ENCODE measurements at places on chromosomes 4 and X.

GRCh38 chr4:52554612-52555355 lies 104.3 kb downstream of the USP46 start:
- no peak for DNase-seq
- H3K27ac ChIP-seq = no peak overlapping the region
- no peaks in the 10 kb centered on the region for H3K27me3 ChIP-seq
- H3K4me3 ChIP-seq = no peak overlapping the region

DNA sequence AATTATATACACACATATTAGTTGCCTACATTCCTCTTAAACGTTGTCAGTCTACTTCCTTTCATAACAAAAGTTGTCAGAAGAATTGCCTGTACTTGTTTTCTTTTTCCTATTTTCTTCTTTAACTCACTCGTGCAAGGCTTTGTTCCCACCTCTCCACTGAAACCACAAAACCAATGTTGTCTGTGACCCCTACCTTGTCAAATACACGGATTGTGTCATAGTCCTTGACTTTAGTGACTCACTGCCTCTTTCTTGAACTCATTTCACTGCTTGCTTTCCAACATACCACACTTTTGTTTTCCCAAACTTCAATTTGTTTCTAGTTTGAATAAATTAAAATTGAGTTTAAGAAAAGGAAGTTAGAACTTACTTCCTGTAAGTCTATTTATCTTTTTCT lies 283.9 kb upstream of the AGA start:
- no peak overlapping the region for H3K27ac ChIP-seq
- H3K4me1 ChIP-seq = no peaks in the 10 kb centered on the region
- no peak for DNase-seq
- no peaks in the 10 kb centered on the region for H3K27me3 ChIP-seq
- H3K4me3 ChIP-seq = no peak overlapping the region
- H3K36me3 ChIP-seq = no peaks in the 10 kb centered on the region

GRCh38 chrX:1679238-1679637 lies 64.4 kb downstream of the ASMT start:
- no peak overlapping the region for H3K4me3 ChIP-seq
- H3K4me1 ChIP-seq = no peaks in the 10 kb centered on the region
- no peaks in the 10 kb centered on the region for H3K27me3 ChIP-seq
- no peak for DNase-seq

- H3K4me3 ChIP-seq = no peak overlapping the region
- no peaks in the 10 kb centered on the region for H3K27me3 ChIP-seq
- no peaks in the 10 kb centered on the region for H3K4me1 ChIP-seq
- peaks cover 26% of the 10 kb centered on the region for H3K36me3 ChIP-seq
Measured at GRCh38 chr4:2558301-2558700, 21.9 kb downstream of the FAM193A start.

- no peaks in the 10 kb centered on the region for H3K36me3 ChIP-seq
- no peak overlapping the region for H3K4me3 ChIP-seq
- peak overlapping the region; percentile 30 for H3K27ac ChIP-seq
- H3K27me3 ChIP-seq = no peaks in the 10 kb centered on the region
Measured at GRCh38 chr4:185779517-185779916, 32.5 kb downstream of the SORBS2 start.

DNA sequence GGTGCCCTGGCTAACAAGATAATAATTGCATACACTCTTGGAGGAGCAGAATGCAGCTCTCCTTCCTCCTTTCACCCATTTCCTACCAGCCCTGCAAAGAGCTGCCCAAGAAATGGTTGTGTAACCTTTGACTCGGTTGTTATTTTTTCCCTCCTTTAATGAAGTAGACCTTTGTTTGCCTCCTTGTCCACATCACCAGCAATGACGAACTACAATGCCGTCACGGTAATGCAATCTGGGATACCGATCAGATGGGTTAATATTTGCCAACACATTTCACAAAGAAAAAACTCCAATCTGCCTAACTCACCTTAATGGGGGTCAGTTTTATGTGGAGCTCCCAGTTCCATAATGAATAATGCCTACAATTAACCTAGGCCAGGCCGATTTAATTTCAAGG lies 32.0 kb downstream of the GPRIN3 start:
- H3K27me3 ChIP-seq = no peaks in the 10 kb centered on the region
- no peaks in the 10 kb centered on the region for H3K36me3 ChIP-seq
- H3K4me1 ChIP-seq = no peaks in the 10 kb centered on the region
- no peak for DNase-seq
- H3K27ac ChIP-seq = no peak overlapping the region

DNA sequence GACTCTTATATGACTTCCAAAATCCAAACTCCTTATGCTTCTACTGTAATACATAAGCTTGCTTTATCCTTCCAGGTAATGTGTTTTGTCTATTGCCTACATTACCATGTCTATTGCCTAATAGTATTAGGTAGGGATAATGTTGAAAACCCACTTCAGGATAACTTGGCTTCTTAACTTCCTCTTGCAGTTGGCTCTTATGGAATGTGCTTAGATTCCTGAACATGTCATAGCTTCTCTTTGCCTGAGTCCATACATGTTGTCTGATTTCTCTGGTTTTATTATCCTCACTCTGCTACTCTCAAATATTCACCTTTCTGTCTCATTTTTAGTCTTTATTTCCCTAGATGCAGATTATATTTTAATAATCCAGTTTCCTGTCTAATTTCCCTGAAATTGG lies 599.9 kb downstream of the IL15 start:
- no peak overlapping the region for H3K27ac ChIP-seq
- no peaks in the 10 kb centered on the region for H3K4me1 ChIP-seq
- H3K4me3 ChIP-seq = no peak overlapping the region
- DNase-seq = no peak

DNA sequence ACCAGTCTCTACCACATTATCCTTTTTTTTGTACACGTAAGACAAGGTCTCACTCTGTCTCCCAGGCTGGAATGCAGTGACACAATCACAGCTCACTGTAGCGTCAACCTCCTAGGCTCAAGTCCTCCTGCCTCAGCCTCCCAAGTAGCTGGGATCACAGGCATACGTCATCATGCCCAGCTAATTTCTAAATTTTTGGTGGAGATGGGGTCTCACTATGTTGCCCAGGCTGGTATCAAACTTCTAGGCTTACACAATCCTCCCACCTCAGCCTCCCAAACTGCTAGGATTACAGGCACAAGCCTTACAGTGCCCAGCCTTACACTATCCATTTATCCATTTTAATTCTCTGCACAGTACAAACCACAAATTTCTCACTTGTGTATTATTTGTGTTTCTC lies 58.0 kb downstream of the CLOCK start:
- H3K27ac ChIP-seq = no peak overlapping the region
- H3K4me3 ChIP-seq = no peak overlapping the region
- no peaks in the 10 kb centered on the region for H3K4me1 ChIP-seq
- DNase-seq = no peak
- H3K27me3 ChIP-seq = no peaks in the 10 kb centered on the region

DNA sequence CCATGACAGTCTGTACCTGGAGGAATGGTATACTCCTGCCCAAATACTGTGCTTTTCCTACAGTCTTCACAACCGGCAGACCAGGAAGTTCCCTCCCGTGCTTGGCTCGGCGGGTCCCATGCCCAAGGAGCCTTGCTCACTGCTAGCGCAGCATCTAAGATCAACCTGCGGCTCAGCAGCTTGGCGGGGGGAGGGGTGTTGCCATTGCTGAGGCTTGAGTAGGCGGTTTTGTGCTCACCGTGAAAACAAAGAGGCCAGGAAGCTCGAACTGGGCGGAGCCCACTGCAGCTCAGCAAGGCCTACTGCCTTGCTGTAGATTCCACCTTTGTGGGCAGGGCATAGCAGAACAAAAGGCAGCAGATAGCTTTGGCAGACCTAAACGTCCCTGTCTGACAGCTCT lies 152.7 kb downstream of the TEX11 start:
- no peaks in the 10 kb centered on the region for H3K36me3 ChIP-seq
- no peaks in the 10 kb centered on the region for H3K4me1 ChIP-seq
- no peaks in the 10 kb centered on the region for H3K27me3 ChIP-seq
- DNase-seq = peak; percentile 85

DNA sequence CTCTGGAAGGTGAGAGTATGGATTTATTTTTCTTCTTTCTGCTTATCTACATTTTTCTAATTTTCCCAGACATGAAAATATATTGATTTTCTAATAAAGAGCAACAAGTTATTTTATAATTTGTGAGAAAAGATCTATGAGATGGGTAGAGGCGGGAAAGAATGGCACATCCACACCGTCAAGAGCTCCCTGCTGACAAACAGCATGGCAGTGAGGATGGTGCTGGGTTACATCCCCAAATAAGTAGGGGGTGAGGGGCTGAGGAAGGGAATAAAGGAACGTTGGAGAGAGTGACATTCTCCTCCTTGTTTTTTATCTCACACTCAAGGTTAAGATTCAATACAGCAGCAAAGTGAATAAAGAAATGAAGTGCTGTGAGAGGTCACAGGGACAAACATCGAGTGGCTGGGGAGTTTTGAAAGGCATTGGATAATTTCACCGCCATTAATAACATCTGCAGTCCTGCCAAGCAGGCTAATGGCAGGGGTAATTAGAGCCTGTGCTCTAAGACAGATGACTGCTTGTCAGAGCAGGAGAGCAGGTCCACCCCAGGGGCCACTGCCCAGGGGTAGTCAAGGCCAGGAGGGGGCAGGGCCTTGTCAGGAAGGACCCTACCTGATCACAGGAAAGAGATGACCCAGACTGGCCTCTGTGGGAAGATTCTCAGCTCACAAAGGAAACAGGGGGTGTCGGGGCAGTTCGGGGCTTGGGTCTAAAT lies 323.8 kb downstream of the FBXW7 start:
- no peaks in the 10 kb centered on the region for H3K36me3 ChIP-seq
- no peaks in the 10 kb centered on the region for H3K4me1 ChIP-seq
- H3K27ac ChIP-seq = no peak overlapping the region
- DNase-seq = no peak
- H3K27me3 ChIP-seq = no peaks in the 10 kb centered on the region

DNA sequence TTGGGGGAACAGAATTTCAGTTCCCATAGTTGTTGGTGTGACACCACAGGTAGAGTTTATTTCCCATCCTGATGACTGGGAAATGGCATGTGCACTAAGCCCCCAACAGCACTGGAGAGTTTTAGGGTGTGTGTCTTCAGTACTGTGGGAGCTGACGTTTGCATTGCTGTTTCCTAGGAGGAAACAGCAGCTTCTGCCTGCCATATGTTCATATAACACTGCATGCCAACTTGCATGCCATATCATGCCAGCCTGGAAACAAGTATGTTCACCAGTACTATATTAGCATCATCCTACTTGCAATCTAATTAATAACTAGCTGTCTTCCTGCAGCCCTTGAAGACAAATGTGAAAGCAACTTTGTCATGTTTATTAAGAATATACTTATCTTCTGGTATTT lies 58.2 kb downstream of the NAA11 start:
- H3K4me1 ChIP-seq = no peaks in the 10 kb centered on the region
- H3K4me3 ChIP-seq = no peak overlapping the region
- H3K27me3 ChIP-seq = no peaks in the 10 kb centered on the region
- H3K27ac ChIP-seq = no peak overlapping the region

GRCh38 chr4:5126857-5127256 lies 75.6 kb downstream of the STK32B start:
- H3K4me1 ChIP-seq = peaks cover 7% of the 10 kb centered on the region
- no peaks in the 10 kb centered on the region for H3K27me3 ChIP-seq
- H3K36me3 ChIP-seq = no peaks in the 10 kb centered on the region
- H3K27ac ChIP-seq = no peak overlapping the region
- DNase-seq = no peak
- no peak overlapping the region for H3K4me3 ChIP-seq

DNA sequence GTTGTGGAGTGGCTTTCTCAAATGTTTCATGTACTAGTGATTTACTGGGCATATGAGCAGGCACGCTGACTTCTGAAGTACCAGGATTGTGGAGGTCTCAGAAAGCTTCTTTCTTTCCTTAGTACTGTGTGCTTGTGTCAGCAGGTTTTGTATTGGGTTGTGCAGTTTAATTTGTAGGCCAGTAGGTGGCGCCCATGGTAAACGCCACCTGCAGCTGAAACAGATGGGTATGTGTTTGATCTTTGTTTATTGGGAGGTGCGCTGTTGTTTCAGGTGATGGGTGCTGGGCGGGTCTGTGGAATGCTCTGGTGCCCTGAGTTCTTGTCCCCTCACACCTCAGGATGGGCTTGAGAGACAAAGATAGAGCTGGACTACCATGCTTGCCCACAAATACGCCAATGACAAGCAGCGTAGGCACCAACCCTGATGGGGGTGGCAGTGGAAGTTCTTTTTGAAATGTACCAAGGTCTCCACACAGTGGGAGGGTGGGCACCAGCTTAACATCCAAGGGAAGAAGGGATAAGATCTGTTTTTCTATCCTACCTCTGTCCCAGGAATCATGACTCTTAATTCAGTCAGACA lies 141.5 kb downstream of the RPS6KA6 start:
- H3K4me3 ChIP-seq = no peak overlapping the region
- H3K36me3 ChIP-seq = no peaks in the 10 kb centered on the region
- H3K27me3 ChIP-seq = no peaks in the 10 kb centered on the region
- no peak overlapping the region for H3K27ac ChIP-seq
- DNase-seq = peak; percentile 71

GRCh38 chrX:110414679-110415439 lies 56.2 kb downstream of the RTL9 start:
- no peaks in the 10 kb centered on the region for H3K36me3 ChIP-seq
- no peak for DNase-seq
- H3K27ac ChIP-seq = no peak overlapping the region
- no peaks in the 10 kb centered on the region for H3K4me1 ChIP-seq

GRCh38 chrX:102341867-102342266 lies 94.9 kb downstream of the NXF2 start:
- no peaks in the 10 kb centered on the region for H3K4me1 ChIP-seq
- no peaks in the 10 kb centered on the region for H3K27me3 ChIP-seq
- H3K27ac ChIP-seq = no peak overlapping the region
- H3K36me3 ChIP-seq = no peaks in the 10 kb centered on the region

GRCh38 chrX:56762220-56762619 lies 33.2 kb downstream of the NBDY start:
- H3K4me1 ChIP-seq = no peaks in the 10 kb centered on the region
- no peak for DNase-seq
- H3K36me3 ChIP-seq = no peaks in the 10 kb centered on the region
- H3K27me3 ChIP-seq = no peaks in the 10 kb centered on the region
- H3K27ac ChIP-seq = no peak overlapping the region

DNA sequence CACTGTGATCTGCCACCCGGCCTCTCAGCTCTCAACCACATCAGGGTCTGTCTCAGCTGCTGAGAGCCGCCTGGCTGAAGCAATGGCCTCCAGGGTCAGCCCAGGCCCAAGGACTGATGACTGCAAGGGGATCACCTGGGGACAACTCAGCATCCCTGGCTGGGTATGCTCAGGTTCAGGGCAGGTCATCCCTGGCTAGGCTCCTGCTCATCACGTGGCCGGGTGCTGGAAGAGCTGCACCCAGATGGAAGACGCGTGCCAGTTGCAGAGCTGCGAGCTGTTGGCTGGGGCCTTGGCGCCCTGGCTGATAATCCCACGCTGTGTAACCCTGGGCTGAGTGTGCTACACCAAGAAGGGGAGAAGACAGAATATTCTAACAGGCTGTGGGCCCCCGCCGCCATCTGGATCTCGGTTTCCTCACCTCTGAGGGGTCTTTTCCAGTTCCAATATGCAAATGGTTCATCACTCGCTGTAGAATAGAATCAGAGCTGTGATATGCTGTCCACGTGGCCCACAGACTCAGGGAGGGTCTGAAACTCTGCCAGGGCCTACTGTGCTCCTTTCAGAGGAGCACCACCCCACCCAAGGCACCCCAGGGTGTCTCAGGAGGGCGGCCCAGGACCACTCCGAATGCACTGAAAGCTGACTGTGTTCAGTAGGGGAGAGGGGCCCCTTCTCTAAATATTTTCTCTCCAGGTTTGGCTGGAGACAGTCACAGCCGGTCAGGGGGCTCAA lies 338.8 kb downstream of the BCOR start:
- H3K27me3 ChIP-seq = no peaks in the 10 kb centered on the region
- no peak overlapping the region for H3K4me3 ChIP-seq
- H3K27ac ChIP-seq = no peak overlapping the region
- no peaks in the 10 kb centered on the region for H3K36me3 ChIP-seq
- H3K4me1 ChIP-seq = no peaks in the 10 kb centered on the region

GRCh38 chrX:44314808-44315207 lies 28.7 kb downstream of the EFHC2 start:
- no peaks in the 10 kb centered on the region for H3K4me1 ChIP-seq
- no peak overlapping the region for H3K27ac ChIP-seq
- H3K4me3 ChIP-seq = no peak overlapping the region

All from endodermal cell (in vitro differentiated cells).